ENCODE measurements at places on chromosomes 7 and 10.

GRCh38 chr7:16594061-16594460, 51.5 kb downstream of the ANKMY2 start:
- H3K4me3 ChIP-seq = no peak overlapping the region
- H3K27me3 ChIP-seq = no peaks in the 10 kb centered on the region
- no peaks in the 10 kb centered on the region for H3K4me1 ChIP-seq
- DNase-seq = no peak

- H3K4me3 ChIP-seq = peak overlapping the region; percentile 23
- peak; percentile 91 for DNase-seq
- no peak overlapping the region for H3K27ac ChIP-seq
- no peaks in the 10 kb centered on the region for H3K36me3 ChIP-seq
- H3K27me3 ChIP-seq = peaks cover 2% of the 10 kb centered on the region
These were observed 256.9 kb upstream of the NFE2L3 start for GRCh38 chr7:25894902-25895791.

- H3K27ac ChIP-seq = no peak overlapping the region
- no peaks in the 10 kb centered on the region for H3K27me3 ChIP-seq
- peaks cover 8% of the 10 kb centered on the region for H3K4me1 ChIP-seq
- no peak overlapping the region for H3K4me3 ChIP-seq
- H3K36me3 ChIP-seq = no peaks in the 10 kb centered on the region
- DNase-seq = no peak
These were observed 60.4 kb downstream of the HDAC9 start for GRCh38 chr7:18555968-18556367.

DNA sequence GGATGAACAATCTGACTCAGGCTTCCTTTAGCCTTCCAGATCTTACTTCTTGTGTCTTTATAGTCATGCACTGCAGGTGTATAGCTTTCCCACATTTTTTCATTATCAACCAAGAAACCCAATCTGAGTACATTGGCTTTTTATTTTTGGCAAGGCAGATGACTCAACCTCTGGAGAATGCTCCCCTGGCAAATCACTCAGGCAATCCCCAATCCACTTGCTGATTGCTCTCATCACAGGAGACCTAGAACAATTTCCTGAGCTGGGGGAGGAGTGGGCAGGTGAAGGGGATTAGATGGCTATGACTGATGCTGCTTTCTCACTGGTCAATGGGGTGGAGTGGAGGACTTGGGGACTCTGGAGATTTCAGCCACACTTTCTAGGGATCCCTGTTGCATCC, 134.4 kb downstream of the SLC16A9 start:
- DNase-seq = no peak
- no peak overlapping the region for H3K4me3 ChIP-seq
- no peaks in the 10 kb centered on the region for H3K27me3 ChIP-seq

DNA sequence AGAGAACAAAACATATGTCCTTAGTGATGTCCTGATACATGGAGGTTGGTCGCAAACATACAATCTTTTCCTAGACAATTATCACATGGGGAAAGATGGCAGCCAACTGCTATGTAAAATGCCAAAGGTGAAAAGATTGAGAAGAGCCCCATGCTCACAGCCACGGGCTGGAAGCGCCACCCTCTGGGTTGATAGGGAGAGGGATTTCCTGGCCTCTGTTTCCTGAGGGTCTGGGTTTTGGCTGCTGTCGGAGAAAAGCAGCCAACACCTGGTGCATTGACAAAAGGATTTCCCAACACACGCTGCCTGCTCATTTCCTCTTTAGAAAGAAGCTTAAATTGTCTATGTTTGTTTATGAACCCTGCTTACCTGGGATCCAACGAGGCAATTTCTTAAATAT, 43.8 kb downstream of the ITIH5 start:
- no peak overlapping the region for H3K27ac ChIP-seq
- no peaks in the 10 kb centered on the region for H3K4me1 ChIP-seq
- no peaks in the 10 kb centered on the region for H3K27me3 ChIP-seq
- no peak for DNase-seq
- H3K36me3 ChIP-seq = no peaks in the 10 kb centered on the region
- H3K4me3 ChIP-seq = no peak overlapping the region

DNA sequence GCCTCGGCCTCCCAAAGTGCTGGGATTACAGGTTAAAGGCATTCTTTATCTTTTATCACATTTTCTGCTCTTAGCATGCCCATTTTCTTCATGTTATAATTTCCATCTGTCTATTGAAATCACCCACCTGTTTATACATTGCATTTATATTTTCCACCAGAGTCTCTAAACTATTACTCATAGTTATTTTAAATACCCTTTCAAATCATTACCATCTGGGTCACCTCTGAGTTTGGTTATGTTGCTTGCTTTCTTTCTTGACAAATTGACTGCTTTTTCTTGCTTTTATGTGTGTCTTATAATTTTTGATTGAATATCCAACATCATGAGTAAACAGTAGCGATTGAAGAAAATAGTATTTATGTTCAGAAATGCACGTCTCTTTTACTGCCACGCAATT, 71.4 kb downstream of the TMEM270 start:
- DNase-seq = no peak
- no peak overlapping the region for H3K27ac ChIP-seq
- peaks cover 5% of the 10 kb centered on the region for H3K4me1 ChIP-seq

GRCh38 chr10:34769899-34770298, 45.2 kb downstream of the PARD3 start:
- H3K27me3 ChIP-seq = no peaks in the 10 kb centered on the region
- no peaks in the 10 kb centered on the region for H3K36me3 ChIP-seq
- H3K4me1 ChIP-seq = peaks cover 62% of the 10 kb centered on the region
- H3K27ac ChIP-seq = no peak overlapping the region
- DNase-seq = no peak

DNA sequence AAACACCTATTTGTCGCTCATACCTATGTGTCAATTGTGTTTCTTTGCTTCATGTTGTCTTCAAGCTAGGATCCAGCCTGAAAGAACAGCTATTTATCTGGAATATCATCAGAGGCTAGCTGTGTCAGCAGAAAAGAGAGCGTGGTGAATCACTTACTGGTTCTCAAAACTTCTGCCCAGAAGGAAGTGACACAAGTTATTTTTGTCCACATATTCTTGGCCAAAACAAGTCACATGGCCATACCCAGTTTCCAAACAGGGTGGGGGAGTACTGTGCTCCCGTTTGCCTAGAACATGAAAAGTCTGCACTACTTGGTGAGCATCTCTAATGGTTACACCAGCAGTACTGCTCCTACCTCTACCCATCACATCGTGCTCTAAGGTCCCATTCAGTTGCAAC, 160.9 kb upstream of the CSTF2T start:
- DNase-seq = no peak
- H3K36me3 ChIP-seq = no peaks in the 10 kb centered on the region
- no peak overlapping the region for H3K4me3 ChIP-seq

- H3K27me3 ChIP-seq = no peaks in the 10 kb centered on the region
- peaks cover 18% of the 10 kb centered on the region for H3K4me1 ChIP-seq
- H3K36me3 ChIP-seq = no peaks in the 10 kb centered on the region
These were observed at the start of gene DYNC1I1 for GRCh38 chr7:95772298-95772770. DYNC1I1 (plus strand) TSS chr7:95772554; CDS start chr7:95804730, 32,176 bp downstream.

DNA sequence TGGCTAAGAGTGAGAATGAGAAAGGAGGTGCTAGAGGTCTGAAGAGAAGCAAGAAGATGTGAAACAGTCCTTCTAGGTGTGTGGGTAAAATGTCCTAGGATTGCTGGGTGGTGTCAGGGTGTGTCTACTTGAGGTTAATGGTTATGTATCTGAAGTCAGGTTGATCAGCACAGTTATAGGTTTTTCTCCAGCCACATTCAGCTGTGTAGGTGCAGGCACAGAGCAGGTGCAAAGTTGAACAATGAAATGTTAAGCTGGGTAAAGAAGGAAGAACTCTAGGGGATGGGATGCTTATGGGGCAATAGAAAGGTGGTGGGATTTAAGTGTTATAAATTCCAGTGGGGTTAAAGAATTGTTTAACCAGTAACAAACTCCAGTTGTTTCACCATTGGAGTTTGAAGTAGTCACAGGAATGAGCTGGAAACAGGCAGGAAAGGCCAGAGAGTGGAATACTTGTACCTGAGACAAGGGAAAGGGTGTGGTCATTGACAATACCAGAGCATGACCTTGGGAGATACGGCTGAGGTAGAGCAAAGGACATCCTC, 200.4 kb upstream of the YAE1 start:
- peaks cover 3% of the 10 kb centered on the region for H3K27me3 ChIP-seq
- no peak overlapping the region for H3K27ac ChIP-seq
- no peak for DNase-seq
- H3K4me1 ChIP-seq = no peaks in the 10 kb centered on the region
- no peaks in the 10 kb centered on the region for H3K36me3 ChIP-seq
- H3K4me3 ChIP-seq = no peak overlapping the region

GRCh38 chr7:129616530-129616929, 5.0 kb downstream of the NRF1 start:
- H3K4me3 ChIP-seq = no peak overlapping the region
- H3K27me3 ChIP-seq = no peaks in the 10 kb centered on the region
- H3K27ac ChIP-seq = no peak overlapping the region
- DNase-seq = no peak
- no peaks in the 10 kb centered on the region for H3K36me3 ChIP-seq

- H3K4me3 ChIP-seq = no peak overlapping the region
These were observed 294.0 kb upstream of the VWC2 start for GRCh38 chr7:49479441-49479840.

DNA sequence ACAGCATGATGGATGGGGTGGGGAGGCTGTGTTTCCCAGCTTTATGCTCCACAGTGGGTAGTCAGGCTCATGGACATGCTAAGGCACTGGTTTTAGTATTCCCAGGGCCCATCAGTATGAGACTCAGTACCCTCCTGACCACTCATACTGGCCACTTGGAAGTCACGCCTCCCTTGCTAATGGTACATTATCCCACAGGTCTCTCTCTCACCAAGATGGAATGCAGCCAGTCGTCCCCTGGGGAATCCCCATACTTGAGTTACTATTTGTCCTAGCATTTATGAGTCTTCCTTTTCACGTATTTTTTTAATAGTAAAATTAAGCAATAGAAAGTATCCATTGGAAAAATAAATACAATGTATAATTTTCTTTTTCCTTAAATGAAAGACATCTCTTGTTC, 80.6 kb upstream of the TBX20 start:
- no peak for DNase-seq
- H3K4me1 ChIP-seq = no peaks in the 10 kb centered on the region
- no peak overlapping the region for H3K4me3 ChIP-seq
- no peaks in the 10 kb centered on the region for H3K36me3 ChIP-seq

GRCh38 chr10:132143162-132143561, 43.6 kb upstream of the DPYSL4 start:
- H3K4me3 ChIP-seq = no peak overlapping the region
- no peak overlapping the region for H3K27ac ChIP-seq
- H3K4me1 ChIP-seq = peaks cover 3% of the 10 kb centered on the region
- H3K36me3 ChIP-seq = no peaks in the 10 kb centered on the region

DNA sequence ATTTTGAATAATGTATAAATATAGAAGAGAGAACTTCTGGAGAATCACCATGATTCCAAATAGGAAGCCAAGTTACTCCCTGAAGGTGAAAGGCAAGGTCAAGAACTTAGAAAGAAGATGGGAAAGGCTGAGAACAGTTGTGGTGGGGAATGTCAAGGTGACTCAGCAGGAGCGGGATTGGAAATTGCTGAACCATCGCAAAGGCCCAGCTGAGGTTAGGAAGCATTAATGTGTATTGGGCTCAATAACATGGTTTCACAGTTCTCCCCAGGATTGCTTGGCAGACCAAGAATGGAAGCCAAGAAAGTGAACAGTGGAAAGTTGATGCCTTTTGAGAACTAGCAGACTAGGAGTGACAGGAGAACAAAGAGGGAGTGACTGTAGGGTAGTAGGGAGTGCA, 133.3 kb downstream of the VTI1A start:
- no peaks in the 10 kb centered on the region for H3K36me3 ChIP-seq
- no peak overlapping the region for H3K27ac ChIP-seq
- H3K4me3 ChIP-seq = no peak overlapping the region
- H3K4me1 ChIP-seq = peaks cover 10% of the 10 kb centered on the region
- no peaks in the 10 kb centered on the region for H3K27me3 ChIP-seq
- no peak for DNase-seq

GRCh38 chr7:41047789-41048191, 655.1 kb downstream of the INHBA start:
- H3K4me3 ChIP-seq = no peak overlapping the region
- no peaks in the 10 kb centered on the region for H3K27me3 ChIP-seq
- no peak for DNase-seq
- H3K4me1 ChIP-seq = no peaks in the 10 kb centered on the region
- H3K36me3 ChIP-seq = no peaks in the 10 kb centered on the region
- no peak overlapping the region for H3K27ac ChIP-seq

GRCh38 chr10:70864935-70865334, 23.4 kb downstream of the PCBD1 start:
- H3K27me3 ChIP-seq = no peaks in the 10 kb centered on the region
- H3K4me3 ChIP-seq = no peak overlapping the region
- DNase-seq = no peak
- no peak overlapping the region for H3K27ac ChIP-seq
- H3K36me3 ChIP-seq = peaks cover 46% of the 10 kb centered on the region

DNA sequence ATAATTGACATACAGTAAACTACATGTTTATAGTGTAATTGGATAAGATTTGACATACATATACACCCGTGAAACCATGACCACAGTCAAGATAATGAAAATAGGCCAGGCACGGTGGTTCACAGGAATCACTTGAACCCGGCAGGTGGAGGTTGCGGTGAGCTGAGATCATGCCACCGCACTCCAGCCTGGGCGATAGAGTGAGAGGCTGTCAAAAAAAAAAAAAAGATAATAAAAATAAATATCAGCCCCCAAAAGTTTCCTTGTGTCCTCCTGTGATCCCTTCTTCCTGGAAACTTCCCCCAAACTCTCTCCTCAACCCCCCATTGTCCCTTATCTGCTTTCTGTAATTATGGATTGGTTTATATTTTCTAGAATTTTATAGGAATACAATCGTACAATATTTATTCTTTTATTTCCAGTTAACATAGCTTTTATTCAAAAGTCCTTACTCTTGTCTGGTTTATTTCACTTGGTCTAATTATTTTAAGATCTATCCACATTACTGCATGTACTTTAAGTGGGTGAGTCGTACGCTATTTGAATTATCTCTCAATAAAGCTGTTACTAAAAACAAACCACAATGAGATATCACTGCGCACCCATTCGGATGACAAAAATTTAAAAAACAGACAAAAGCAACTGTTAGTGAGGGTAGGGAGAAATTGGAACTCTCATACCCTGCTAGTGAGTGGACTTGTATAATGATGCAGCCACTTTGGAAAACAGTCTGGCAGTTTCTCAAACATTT, 30.1 kb upstream of the TNPO3 start:
- no peak overlapping the region for H3K4me3 ChIP-seq
- H3K4me1 ChIP-seq = no peaks in the 10 kb centered on the region
- no peaks in the 10 kb centered on the region for H3K27me3 ChIP-seq
- no peak overlapping the region for H3K27ac ChIP-seq

DNA sequence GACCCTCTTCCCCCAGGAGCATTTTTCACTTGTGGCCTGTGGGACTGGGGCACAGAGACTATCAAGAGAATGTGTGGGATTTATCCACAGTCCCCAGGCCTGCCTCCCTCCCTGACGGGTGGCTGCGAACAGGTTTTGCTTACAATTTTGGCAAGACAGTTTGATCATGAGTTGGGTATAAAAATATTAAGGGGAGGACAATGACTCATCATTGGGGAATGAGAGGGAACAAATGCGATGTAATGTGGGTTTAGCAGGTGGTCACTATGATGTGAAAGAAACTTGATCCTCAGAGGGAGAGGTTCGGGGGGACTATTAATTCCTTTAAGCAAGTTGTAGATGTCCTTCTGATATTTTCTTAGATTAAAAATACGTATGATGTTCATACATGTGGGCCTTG, 52.2 kb downstream of the EMX2 start:
- no peaks in the 10 kb centered on the region for H3K27me3 ChIP-seq
- no peak overlapping the region for H3K4me3 ChIP-seq
- DNase-seq = no peak
- H3K4me1 ChIP-seq = no peaks in the 10 kb centered on the region
- no peaks in the 10 kb centered on the region for H3K36me3 ChIP-seq
